Effector memory CD8-positive, alpha-beta T cell (primary cell): ENCODE measurements at places on chromosomes 4 and X.

GRCh38 chr4:139142087-139142486 is 34.9 kb downstream of the ELF2 start:
- no peak for DNase-seq

DNA sequence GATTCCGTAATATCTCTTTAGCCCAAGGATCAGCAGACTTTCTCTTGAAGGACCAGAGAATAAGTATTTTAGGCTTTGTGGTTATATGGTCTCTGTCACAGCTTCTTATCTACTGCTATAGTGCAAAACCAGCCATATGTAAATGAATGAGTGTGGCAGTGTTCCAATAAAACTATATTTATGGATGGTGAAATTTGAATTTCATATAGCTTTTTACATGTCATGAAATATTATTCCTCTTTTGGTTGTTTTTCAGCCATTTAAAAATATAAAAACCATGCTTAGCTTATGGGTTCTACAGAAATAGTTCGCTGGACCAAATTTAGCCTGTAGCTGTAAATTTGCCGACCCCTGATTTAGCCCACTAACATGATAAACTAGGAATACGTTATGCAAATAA is 18.0 kb upstream of the MSMO1 start:
- DNase-seq: no peak

GRCh38 chr4:39037491-39037825 is 5.2 kb upstream of the TMEM156 start:
- DNase-seq: no peak

DNA sequence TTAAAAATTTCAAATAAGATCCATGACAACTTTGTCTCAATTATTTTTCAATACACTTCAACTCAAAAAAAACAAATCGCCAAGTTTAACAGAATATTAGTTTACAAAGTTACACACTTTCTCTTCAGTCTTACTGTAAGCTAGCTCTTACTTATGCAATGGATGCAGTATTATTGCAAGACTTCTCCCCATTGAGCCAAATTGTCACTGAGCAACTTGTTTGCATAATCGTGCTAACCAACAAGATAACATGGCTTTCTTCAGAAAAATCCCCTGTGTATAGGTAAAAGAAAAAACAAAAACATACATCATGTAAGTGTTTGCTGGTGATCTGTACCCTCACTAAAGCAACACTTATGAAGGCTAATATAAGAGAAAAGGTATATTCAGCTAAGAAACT is 18.9 kb downstream of the DNAJB14 start:
- no peak for DNase-seq

- no peak for DNase-seq
Measured at GRCh38 chrX:17697191-17697590, 40.1 kb upstream of the SCML1 start.

GRCh38 chrX:12052109-12052508 is 86.2 kb upstream of the FRMPD4 start:
- no peak for DNase-seq

- DNase-seq: no peak
Measured at GRCh38 chrX:123923211-123923610, 38.3 kb upstream of the STAG2 start.

- no peak for DNase-seq
Measured at GRCh38 chr4:7356667-7357310, 77.9 kb downstream of the PSAPL1 start.

- no peak for DNase-seq
Measured at GRCh38 chr4:186701273-186701672, 22.4 kb downstream of the FAT1 start.

- no peak for DNase-seq
Measured at GRCh38 chr4:56684320-56685050, 3.4 kb upstream of the HOPX start.

- DNase-seq: no peak
Measured at GRCh38 chrX:26442340-26442739, 226.4 kb downstream of the MAGEB5 start.

- no peak for DNase-seq
Measured at GRCh38 chr4:102308032-102308799, 37.1 kb downstream of the SLC39A8 start.

DNA sequence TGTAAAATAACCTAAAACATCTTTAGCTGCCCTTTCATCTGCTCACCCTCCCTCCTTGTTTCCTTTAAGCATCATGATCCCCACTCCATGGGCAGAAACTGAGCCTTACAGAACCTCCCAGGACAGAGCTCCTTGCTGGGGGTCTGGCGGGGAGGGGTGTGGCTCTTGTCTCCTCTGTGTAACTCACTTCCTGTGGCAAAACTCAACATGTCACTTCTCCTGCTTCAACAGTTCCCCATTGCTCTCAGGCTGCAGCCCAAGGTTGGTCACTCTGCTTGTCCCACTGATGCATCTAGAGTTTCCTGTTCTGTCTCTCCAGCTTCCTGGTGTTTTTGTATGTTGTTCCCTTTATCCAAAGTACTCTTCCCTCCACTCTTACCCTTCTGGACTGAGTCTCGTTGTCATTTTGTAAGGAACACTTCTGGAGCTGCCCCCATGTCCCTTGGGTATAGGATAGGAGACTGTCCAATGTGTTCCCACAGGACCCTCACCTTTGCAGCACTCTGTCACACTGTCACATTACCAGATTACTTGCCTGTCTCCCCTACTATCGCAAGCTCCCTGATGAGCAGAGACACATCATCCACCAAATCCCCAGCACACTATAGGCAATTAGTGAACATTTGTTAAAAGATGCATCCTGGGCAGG is 19.6 kb downstream of the TMEM31 start:
- DNase-seq: no peak

- DNase-seq: no peak
Measured at GRCh38 chr4:164337219-164337944, 416.5 kb upstream of the SMIM31 start.

GRCh38 chrX:110315551-110315950 is 2.3 kb downstream of the AMMECR1 start:
- DNase-seq: no peak

DNA sequence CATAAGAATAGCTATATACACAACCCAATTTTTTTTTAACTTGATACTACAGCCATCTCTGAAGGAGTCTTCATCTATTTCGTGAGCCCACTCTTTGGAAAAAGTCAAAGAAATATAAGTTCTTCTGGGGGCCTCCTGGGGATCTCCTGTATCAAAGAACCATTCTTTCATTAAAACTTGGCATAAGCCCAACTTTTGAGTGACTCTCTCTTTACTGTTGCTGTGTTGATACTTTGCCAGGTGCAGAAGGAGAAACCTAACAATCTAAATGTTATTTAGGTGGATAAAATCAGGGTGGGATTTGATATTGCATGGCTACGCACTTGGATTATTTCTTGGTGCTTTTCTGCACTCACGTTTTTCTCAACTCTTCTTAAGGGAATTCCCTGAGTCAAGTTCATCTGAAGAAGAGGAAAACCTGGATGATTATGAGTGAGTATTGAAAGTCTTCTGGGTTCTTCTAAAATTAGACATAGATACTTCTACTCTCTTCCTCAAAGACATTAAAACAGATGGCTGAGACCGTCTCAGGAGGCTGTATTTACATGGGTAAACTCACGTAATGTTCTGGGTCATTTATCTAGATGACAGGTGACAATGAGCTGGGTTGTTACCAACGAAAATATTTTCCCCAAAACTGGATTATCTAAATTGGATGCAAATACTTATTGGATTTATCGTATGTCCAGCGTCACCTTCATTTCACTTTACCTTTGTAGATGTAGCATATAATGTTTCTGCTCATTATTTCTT is 25.2 kb downstream of the BMX start:
- no peak for DNase-seq

GRCh38 chr4:175622887-175623286 is 189.2 kb downstream of the GPM6A start:
- DNase-seq: no peak

DNA sequence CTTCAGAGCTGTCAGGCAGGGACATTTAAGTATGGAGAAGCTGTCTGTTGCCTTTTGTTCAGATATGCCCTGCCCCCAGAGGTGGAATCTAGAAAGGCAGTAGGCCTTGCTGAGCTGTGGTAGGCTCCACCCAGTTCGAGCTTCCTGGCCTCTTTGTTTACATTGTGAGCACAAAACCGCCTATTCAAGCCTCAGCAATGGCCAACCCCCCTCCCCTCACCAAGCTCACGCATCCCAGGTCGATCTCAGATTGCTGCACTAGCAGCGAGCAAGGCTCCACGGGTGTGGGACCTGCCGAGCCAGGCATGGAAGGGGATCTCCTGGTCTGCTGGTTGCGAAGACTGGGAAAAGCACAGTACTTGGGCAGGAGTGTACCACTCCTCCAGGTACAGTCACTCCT is 59.3 kb downstream of the ZNF674 start:
- DNase-seq: no peak

DNA sequence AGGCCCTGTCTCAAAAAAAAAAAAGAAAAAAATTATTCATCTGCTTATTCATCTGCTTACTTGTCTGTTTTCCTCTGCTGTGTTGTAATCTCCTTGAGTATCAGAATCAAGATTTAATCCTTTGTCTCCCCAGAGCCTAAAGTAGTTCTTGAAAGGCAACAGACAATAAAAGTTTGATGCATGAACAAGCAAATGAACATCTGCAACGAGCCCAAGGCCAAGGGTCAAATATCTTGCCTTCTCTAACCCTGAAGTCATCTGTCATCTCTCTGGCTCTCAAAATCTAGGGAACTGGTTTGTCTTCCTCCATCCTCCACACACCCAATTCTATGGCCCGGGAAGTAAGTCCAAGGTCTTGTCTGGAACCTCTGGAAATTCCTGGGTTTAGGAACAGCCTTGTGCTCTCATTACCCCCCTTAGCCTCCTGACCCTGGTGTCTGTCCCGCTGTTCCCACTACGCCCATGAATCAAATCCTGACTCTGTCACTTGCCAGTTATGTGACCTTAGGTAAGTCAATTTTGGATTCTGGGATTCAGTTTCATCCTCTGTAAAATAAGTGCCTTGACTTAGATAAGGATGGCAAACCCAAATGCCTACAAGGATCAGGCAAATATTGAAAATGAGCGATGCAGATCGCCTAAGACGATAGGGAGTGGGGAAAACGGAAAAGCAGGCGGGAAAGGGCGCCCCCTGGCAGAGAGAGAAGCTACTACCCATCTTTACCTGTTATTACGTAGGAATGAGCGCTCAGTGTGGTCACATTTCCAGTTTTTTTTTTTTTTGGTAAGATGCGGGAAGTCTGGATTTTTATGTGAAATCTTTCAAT is 102.7 kb upstream of the DHX15 start:
- no peak for DNase-seq

GRCh38 chr4:22906045-22906444 is 213.3 kb downstream of the GBA3 start:
- no peak for DNase-seq

DNA sequence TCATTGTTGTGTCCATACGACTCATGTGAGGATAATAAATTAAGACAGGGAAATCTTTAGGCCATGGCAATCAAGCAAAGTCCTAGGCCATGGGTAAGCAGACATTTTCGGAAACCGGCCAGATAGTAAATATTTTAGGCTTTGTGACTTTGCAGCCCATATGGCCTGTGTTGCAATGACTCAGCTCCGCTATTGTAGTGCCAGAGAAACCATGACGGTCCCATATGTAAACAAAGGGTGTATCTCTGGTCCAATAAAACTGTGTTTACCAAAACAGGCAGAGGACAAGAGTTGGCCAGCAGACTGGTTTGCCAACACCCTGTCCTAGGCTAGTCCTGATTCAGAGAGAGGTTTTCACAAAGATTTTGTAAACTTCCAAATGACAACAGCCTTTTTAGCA is 5.0 kb downstream of the FAM114A1 start:
- no peak for DNase-seq

DNA sequence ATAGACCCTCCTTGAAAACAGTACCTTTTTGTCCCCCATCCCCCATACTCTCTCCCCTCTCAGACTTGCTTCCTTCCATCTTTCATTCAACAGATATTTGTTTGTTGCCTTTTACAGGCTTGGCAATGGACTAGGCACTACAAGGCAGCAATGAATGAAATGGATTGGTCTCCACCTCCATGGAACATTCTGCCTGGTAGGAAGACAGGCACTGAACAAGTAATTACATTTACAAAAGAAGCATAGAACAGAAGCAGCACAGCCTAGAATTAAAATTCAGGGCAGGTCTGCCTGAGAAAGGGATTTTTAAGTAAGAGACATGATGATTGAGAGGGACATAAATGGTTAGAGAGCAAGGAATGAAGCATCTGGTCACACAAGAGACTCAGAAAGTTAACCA is 346.1 kb downstream of the GRXCR1 start:
- no peak for DNase-seq

DNA sequence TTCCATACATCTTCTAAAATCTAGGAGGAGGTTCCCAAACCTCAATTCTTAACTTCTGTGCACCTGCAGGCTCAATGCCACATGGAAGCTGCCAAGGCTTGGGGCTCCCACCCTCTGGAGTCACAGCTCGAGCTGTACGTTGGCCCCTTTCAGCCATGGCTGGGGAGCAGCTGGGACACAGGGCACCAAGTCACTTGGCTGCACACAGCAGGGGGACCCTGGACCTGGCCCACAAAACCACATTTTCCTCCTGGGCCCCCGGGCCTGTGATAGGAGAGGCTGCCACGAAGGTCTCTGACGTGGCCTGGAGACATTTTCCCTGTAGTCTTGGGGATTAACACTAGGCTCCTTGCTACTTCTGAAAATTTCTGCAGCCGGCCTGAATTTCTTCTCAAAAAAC is 8.2 kb upstream of the TENT5D start:
- no peak for DNase-seq

DNA sequence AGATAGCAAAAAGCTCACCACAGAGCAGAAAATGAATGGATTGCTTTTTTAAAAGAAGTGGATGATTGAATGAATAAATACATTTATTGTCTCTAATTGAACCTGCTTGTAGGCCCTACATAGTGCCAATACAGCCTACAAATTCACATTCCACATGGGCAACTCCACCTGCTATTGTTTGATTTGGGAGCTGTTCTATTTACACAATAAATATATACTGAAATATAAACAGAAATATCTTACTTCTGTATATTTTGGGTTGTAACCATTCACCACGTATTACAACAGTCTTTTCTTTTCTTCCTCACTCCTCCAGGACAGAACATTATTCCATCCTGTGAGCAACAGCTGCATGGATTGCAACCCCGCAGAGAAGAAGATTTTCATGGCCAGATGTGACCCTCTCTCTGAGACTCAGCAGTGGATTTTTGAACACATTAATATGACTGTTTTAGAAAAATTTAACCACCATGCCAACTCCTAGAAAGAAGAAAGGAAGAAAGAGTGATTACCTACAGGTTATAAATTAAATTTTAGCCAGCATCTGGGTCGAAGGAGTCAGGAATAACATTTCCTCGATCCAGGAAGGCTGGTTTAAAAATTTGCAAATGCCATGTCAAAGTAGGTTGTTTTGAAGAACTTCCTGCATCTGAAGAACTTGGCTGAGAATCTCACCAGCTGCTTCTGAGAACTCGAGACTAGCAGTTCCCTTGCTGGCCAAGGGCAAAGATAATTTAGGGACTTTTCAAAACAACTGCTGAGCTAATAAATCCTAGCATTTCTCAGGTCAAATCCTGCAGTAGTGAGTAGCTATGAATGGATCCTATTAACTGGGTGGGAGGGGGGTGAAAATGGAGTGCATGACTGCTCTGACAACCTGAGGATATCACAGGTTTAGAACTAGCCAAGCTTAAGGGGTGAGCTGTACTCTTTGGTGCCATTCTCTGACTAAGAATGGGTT is 128.7 kb upstream of the GALNT7 start:
- no peak for DNase-seq
